ENCODE measurements at places on chromosomes 12 and 14.

DNA sequence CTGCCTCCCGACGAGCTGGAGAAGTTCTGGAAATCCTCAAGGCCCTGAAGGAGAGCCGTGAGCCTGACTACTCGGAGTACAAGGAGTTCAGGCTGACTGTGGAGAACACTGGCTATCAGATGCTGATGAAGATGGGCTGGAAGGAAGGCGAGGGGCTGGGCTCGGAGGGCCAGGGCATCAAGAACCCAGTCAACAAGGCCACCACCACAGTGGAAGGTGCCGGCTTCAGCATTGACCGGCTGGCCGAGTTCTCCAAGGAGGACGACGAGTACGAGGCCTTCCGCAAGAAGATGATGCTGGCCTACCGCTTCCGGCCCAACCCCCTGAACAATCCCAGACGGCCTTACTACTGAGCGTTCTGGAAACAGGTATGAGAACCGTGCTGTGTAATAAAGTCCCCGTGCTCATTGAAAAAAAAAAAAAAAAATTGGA is 366.1 kb upstream of the ATXN7L3B start:
- no peak for DNase-seq

GRCh38 chr12:105083551-105084105 is 630 bp downstream of the ALDH1L2 start:
- DNase-seq = peak; percentile 61

- DNase-seq = no peak
These were observed 14.7 kb downstream of the GPR68 start for GRCh38 chr14:91229743-91230200.

DNA sequence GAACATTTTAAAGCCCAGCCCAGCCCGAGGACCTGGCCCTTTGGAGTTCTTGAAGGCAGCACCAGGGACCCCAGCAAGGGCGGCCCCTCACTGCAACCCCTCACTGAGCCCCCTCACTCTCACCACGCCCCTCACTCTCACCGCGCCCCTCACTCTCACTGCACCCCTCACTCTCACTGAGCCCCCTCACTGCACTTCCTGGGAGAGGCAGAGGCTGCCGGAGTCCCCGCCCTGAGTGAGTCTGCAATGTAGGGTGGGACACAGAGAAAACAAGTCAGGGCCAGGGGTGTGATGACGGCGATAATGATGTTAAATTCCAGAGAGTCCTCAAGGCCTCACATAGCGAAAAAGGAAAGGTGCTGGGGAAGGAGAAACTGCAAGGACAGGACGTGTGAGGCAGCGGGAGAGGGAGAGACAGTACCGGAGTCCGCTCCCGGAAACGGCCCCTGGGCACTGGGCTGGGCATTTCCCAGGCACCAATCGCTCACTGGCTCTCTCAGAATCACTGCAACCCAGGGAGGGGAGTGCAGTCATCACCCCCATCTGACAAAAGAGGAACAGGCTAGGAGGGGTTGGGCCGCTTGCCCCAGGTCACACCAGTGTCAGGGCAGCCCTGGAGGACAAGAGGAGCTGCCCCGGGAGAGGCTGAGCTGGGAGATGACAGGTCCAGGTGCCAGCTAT is 24.9 kb downstream of the CCDC88C start:
- DNase-seq = no peak

DNA sequence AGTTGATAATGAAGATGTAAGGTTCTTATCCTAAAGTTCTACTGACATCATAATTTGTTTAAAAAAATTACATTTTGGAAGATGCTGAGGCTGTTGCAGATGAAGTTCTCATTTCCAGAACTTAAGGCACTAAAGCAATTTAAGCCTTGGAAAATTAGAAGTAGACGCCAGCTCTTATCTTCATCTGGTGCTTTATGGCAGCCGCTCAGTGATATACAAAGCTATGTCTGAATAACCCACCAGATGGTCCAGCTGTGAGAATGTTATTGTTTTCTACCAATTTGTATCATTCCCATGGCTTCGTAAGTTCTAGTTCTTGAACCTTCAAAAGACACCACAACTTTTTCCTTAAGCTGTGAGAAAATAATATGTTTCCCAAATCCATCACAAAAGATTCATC is 212.1 kb upstream of the ARID2 start:
- no peak for DNase-seq

DNA sequence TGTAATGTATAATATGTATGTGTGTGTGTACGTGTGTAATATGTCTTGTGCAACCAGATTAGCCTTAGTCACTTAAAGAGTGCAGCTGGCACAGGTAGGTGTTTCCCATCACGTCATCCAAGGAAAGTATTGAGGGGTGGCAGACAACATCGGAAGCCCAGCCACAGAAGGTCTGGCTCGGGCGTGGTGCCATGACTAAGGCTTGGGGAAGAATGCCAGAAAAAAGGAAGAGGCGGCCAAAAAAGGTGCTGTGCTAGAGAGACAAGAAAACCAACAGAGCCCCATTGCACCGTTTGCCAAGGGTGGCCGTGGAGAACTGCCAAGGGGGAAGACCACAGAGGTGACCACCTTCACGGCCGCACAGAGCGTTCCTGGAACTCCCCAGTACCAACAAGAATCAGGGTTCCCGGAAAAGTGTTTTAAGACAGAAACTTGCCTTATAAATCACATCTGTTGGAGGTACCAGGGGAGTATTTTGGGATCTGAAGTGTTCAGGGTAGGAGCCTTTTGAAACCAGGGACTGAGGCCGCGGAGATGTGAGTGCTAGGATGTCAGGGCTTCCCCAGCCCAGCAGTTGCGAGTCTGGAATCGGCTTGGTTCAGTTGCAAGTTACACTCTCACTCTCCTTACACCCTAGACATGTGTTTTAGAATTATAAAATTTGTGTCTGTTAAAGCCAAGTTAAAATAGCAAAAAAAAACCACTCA is 131.2 kb upstream of the DYRK2 start:
- DNase-seq = peak; percentile 9

GRCh38 chr14:32169191-32169590 is 32.7 kb upstream of the RNU6-7 start:
- DNase-seq = no peak

GRCh38 chr12:67590149-67590790 is 58.3 kb upstream of the DYRK2 start:
- DNase-seq = no peak

DNA sequence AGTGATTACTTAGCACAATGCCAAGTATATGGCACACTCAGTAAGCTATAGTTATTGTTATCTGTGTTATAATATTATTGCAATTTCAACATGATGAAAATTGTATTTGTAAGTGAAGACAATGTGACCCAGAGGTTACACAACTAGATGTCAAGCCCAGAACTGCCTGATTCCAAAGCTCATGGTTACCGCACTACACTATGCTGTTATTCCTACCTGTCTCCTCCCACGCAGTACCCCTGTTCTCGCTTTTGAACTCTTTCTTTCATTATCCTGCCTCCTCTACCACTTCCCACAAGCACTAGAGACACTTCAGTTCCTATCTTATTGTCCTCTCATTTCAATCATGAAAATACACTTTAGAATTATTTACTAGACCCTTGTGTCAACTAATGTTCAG is 93.2 kb downstream of the PLCZ1 start:
- no peak for DNase-seq

- DNase-seq = no peak
These were observed 9.5 kb upstream of the PGF start for GRCh38 chr14:74964787-74965485.

- DNase-seq = no peak
These were observed 36.0 kb upstream of the TDRD9 start for GRCh38 chr14:103892247-103892646.

- no peak for DNase-seq
These were observed 83.7 kb downstream of the HEATR5A start for GRCh38 chr14:31336646-31337045.

DNA sequence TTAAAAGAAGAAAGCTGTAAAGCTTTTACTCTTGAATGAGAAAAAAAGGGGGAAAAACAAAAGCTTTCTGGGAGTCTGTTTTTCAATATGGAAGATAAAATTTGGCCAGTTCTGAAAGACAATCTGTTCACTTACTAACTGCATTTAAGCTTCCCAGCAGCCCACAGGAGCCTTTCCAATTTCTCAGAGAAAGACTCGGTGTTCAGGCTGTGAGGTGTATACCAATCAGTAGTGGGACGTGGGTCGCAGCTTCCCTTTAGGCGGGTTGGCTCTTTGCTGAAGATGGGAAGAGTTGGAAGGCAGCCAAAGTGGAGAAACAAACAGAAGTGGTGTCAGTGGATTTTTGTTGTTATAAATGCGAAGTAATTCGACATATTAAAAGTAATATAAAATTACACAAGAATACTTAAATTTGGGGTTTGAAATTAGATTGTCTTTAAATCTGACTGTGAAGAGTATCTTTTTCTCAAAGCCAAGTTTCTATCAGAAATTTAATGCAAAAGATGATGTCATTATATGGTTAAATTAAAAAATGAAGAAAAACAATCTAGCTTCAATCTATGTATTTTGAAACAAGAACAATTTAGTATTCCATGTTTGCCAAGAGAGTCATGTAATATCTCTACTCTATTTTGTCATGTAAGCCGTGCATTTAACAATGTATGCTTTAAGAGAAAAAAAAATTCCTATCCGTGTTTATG is 590.2 kb upstream of the ATXN7L3B start:
- no peak for DNase-seq

DNA sequence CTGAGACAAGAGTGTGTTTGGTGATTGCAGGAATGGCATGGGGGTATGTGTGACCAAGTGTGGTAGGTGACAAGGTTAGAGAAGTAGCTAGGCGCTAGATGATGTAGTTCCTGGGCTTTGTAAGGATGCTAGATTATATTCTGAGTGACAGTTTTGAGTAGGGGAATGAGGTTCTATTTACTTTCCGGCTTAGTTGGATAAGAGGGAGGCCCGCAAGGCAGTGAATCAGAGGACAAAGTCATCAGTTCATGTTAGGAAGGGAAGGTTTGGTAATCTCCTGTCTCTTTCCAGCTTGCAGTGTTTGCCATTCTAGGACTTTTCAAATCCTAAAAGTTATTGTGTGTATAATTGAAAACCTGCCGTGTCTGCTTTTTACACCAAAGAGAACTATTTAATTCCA is 45.0 kb downstream of the CFAP54 start:
- DNase-seq = no peak

- DNase-seq = no peak
These were observed 454.8 kb downstream of the AEBP2 start for GRCh38 chr12:19894050-19894449.

DNA sequence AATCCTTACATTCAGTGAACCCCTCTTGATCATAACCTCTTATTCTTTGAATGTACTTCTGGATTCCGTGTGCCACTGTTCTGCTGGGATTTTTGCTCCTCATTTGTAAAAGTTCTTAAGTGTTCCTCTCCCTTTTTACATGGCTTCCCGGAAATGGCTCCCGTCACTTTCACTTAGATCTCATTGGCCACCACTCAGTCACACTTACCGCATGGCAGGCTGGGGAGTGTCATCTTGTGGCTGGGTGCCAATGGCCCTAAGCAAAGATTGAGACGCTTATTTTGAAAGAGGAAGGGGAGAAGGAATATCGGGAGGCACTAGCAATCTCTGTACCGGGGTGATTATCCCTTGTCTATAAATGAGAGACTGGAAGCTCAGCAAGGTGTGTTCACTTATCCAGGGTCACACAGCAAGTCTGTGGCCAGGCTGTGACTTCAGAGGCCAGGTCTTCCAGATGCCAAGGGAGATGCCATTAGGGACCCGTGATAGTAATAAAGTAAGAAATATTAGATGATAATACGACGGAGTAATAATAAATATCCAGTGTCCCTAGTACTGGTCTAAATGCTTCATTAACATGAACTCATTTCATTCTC is 68.8 kb downstream of the RNFT2 start:
- no peak for DNase-seq

DNA sequence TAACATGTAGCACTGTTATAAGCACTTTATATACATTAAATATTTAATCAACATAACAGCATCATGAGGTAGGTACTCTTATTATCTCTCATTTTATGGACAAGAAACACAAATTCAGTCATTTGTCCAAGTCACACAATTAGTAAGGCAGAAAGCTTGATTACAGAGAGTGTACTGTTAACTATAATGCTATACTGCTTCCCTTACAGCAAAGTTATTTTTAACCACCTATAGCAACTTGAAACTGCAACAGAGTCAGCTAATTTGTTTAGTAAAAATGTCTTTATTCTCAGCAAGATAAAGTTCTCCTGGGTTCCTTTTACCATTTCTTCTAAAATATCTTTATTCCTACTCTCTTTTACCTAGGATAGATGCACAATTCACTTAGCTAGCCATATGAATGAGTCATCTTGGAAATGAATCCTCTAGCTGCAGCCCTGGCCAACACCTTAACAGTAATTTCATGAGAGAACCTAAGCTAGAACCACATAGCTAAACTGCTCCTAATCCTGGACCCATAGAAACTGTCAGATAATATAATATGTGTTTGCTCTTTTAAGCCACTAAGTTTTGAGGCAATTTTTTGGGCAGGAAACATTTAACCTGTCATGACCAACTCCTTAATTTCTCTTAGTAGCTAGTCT is 90.2 kb upstream of the HECTD1 start:
- no peak for DNase-seq

DNA sequence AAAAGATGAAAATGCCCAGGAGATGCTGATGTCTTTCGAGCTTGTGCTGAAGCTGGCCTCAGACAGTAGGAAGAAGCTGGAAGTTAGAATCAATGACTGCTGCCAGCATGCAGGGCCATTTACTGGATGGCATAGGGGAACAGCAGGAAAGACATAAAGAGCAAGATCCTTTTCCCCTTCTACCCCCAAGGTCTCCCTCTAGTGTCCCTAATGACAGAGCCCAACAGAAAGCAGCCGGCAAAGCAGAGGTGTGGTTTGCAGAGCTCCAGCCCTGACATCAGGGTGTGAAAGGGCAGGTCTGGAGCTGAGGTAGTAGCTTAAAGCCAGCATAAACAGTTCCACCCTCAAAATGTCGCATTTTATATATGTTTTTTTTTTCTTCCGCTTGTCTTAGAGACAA is 1560.7 kb upstream of the TMEM132C start:
- DNase-seq = no peak

GRCh38 chr12:71877335-71878121 is 38.0 kb downstream of the TBC1D15 start:
- no peak for DNase-seq

DNA sequence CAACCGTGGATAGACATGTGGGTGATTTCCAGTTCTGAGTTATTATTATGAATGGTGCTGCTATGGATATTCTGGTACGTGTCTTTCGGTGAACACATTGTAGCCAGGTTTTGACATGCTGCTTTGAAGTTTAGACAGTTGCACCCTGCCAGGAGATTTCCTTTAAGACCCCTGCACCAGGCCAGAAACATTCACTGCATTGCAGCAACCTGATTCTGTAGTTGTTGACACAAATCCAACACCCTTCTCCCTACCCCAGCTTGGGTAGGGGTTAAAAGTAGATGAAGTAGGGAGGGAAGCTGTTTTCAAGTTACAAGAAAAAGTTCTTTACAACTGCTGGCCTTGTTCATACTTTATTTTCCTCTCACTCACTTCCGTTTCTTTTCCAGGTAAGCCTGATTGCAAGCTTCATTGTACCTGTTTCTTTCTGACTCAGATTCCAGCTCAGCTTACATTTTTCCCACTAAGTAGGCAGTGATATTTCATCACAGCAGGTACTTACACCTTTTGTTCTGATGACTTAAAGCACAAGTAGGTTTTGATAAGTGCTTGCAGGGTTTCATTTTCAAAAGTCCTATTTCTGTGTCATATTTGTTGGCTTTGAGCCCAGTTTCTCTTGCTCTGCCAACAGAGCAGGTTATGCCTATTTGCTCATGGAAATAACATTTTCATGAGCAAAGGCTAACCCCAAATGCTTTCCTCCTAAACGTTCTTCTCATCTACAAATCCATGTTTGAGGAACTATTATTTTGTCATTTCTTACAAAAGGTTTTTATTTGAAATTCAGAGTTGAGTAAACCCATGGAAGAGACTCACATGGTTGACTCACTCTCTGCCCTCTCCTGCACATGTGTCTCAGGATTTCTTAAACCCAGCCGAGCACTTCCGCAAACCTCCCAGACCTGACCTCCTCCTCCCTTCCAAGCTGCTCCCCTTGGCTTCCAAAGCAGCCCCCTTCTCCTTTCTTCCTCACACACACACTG is 12.1 kb upstream of the LTA4H start:
- DNase-seq = no peak
